GM12878 (cell line): ENCODE measurements at places on chromosomes 5 and 9. TPM values are rescaled to one million over a fixed set of nuclear protein-coding genes. Genes with fewer than 3 reads are reported as not detected.

Gene TLR4
- total RNA-seq, result 0.13 and 0.23 TPM in 2 replicates

Gene SLCO6A1
- total RNA-seq, result not detected in 2 replicates

DNA sequence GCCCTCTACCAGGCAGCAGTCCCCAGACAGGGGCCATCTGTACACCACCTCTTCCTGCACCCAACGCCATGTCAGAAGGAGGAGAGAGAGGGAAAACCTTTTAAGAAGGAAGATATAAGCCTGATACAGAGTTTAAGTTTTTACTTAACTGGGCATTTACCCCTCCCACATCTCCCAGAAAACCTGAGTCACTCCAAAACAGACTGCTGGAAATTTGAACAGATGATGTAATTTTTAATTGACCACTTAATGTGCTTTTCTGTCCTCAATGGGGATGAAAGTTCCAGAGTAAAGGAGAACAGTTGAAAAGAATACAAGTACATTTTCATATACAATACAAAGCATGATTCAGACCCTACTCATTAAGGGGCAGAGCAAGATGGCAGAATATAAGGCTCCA, 63.9 kb downstream of the TTC39B start:
- no peak for DNase-seq

GRCh38 chr9:116767219-116767618, 80.1 kb downstream of the TRIM32 start:
- no peak for DNase-seq

Gene PCDHB3
- total RNA-seq, result not detected in 2 replicates

- no peak for DNase-seq
These were observed 242.3 kb downstream of the PSAT1 start for GRCh38 chr9:78539188-78539587.

GRCh38 chr9:90945336-90945735, 143.7 kb downstream of the SYK start:
- DNase-seq, result no peak

DNA sequence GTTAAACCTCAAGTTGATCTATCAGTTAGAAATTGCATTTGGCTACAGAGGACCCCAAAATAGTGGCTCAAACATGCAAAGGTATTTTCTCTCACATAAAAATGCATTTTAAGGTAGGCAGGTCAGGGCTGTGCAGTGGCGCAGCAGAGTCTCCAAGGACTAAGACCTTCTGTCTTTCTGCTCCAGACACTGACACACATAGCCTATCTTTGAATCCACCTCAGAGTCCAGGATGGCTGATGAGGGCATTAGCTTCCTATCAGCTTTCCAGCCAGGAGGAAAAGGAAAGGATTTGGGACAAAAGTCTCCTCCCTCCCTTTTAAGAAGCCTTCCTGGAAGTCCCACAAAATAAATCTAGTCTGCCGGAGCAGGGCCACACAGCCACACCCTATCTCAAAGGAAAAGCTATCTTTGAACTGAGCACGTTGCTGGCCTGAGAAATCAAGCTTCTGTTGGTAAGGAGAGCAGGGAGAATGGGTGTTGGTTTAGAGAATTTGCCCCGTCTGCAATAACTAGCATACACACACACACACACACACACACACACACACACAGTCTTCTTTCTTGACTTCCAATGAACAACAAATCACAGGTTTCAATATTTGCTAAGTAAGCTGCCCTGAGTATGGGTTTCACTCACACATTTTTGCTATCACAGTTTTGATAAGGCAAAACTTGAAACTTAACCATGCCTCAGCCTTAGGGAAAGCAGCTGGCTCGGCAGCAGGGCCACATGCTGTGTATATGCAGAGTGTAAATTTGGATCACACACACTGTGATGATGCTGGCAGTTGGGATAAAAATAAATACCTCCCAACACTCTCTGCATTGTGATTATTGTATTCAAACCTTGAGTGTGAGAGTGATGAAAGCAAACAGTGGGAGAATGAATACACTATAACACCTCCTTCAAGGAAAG, 116.6 kb upstream of the MAP3K1 start:
- no peak for DNase-seq

DNA sequence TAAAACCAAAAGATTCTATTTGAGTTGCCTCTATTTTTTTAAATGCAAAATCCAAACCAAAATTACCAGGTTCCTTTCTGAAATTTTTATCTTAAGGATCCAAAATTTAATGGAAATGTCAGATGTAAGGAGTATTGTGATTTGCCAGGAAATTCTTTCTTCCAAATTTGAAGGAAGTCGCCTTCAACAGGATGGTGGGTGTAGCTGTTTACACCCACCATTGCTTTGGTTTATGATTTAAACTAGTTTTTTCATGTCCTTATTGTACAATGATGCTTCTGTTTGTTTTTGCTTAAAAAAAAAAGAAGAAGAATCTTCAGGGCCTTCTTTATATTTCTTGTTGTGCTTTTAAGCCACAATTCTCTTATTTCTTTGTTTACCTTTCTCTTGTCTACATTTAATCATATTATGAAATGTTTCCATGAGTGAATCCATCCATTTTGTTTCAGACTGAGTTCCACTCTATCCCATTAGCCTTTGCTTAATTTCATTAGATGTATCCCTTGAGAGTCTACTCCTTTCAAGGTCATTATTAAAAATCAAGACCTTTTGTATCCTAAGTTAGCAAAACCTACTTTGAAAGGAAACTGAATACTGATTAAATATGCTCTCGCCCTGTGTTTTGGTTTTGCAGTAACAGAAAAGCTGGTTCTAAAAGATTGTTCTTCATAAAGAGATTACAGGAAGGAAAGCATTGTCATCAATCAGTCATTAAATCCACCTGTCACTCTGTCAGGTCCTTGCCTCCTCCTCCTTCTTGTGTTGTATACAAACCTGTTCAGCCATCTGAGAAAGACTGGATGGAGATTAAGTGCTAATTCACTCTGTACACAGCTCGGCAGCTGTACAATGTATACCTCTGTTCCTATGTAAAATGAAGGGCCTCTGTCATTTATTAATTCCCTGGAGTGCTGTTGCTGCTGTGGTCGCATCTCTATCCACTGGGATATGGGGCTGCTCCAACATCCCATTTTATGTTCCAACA, 45.5 kb upstream of the SLC2A8 start:
- DNase-seq, result no peak

Gene MFAP3
- 11.6 and 11.8 TPM in 2 replicates for total RNA-seq

DNA sequence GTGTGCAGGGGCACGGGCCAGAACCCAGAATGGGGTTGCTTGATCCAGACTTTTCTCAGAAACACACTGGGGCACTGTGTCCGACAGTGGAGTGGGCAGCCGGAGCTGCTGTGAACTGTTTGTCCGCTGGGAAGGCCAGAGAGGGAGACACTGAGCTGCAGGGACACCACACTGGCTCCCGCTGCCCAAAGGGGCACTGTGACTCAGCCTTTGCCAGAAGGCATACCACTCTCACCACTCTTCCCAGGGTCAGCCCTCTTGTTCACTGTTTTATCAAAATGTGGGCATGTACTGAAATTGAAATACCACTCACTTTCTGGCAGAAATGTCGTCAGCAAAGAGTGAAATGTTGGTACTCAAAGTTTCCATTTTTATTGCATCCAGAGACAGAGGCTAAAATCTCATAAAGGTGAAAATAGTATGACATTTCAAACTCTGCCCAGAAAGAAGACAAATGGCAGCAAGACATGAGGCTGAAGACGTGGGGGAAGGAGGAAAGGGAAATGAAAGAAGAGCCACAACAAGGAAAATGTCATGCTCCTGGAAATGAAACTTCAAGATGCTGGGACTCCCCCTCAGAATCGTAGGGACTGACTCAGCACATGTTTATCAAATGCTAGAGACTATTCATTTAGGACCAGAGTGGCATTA, 4.5 kb upstream of the IL7R start:
- peak; percentile 26 for DNase-seq

- no peak for DNase-seq
These were observed 33.0 kb downstream of the NDUFA8 start for GRCh38 chr9:122126331-122127261.

DNA sequence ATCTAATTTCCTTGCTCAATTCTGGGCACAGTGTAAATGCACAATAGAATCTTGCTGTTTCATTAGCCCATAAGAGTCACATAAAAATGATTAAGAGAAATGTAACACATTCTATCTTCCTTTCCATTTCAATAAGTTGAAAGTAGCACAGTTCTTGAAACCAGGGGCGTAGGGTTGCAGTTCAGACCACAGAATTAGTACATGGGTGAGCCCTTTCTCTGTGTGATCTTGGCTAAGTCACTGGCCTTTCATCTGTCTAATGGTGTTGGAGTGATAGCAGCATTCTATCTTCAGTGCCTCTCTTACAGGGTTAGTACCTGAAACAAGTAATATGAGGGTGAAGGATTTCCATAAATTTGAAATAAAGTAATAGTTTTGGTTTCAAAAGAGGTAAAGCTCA, 445.3 kb upstream of the ZNF462 start:
- no peak for DNase-seq

Gene CCNO
- total RNA-seq, result not detected in 2 replicates

DNA sequence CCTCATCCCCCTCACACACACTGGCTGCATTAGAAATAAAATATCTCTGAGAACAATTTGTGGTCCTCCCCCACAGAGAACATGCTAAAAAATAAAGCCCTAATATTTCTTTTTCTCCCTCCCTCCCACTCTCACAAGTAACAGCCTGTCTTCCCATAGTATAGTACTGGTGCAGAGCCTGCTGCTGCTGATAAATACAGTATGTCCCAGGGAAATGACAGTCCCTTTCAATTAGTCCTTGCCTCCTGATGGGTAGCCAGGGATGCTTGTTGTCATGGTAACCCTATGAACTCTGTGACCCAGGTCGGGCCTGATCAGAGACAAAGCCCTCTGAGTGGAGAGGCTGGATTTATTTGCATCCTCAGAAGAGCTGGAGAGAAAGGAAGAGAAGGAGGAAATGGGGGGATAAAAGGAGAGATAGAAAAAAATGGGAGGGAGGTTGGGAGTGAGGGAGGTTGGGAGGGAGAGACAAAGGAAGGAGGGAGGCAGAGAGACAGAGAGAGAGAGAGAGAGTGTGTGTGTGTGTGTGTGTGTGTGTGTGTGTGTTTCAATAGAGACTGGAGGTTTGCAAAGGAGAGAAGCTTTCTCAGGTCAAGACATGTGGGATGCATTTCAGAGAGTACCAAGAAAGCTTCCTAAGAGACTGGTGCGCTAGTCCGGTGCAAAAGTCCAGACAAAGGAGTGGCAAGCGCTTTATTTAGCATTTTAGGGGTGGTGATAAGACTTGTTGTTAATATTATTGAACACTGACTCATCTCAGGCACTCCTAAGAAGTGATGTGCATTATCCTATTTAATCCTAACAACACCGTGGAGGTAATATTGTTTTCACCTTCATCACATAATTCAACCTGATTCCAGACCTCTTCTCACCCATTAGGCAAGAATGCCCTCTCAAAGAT, 260.8 kb downstream of the FAM114A2 start:
- DNase-seq, result no peak

GRCh38 chr9:124001458-124001799, 10.1 kb upstream of the LHX2 start:
- no peak for DNase-seq

Gene MEGF9
- 3.8 and 4.3 TPM in 2 replicates for total RNA-seq
